ENCODE measurements at places on chromosomes 6 and 20.

- H3K36me3 ChIP-seq: peaks cover 28% of the 10 kb centered on the region
- no peaks in the 10 kb centered on the region for H3K27me3 ChIP-seq
- H3K4me3 ChIP-seq: no peak overlapping the region
- no peak overlapping the region for H3K27ac ChIP-seq
- no peak for DNase-seq
- peaks cover 53% of the 10 kb centered on the region for H3K4me1 ChIP-seq
These were observed 2.6 kb downstream of the BLCAP start for GRCh38 chr20:37524859-37525708.

- no peaks in the 10 kb centered on the region for H3K36me3 ChIP-seq
- H3K27me3 ChIP-seq: no peaks in the 10 kb centered on the region
- peaks cover 41% of the 10 kb centered on the region for H3K4me1 ChIP-seq
- no peak overlapping the region for H3K4me3 ChIP-seq
- no peak overlapping the region for H3K27ac ChIP-seq
These were observed 20.9 kb downstream of the DLL1 start for GRCh38 chr6:170269846-170270541.

DNA sequence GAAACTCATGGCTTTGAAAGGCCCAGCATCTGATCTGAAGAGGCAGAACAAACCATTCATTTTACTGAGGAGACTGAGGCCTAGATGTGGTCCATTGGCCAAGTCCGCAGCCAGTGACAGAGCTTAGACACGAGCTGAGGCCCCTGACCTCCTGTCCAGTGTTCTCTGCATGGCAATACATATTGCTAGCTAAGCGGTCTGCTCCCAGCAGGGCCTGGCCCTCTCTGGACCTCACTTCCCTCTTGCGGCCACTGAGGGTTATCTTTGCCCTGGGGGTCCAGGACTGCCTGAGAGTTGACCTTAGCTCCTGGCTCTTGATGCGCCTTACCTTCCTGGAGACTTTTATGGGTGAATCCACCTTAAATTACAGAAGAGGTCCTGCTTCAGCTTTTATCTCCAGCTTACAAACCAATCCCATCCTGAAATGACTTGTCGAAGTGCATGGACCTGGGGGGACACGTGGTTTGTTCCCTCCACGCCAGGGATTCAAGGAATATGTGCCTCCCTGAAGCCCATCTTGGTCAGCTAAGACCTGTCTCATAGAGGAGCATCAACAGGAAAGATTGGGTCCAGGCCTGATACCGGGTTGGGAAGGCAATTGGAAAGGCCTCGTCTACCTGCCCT is 75.6 kb downstream of the CNBD2 start:
- H3K4me3 ChIP-seq: no peak overlapping the region
- DNase-seq: no peak
- no peak overlapping the region for H3K27ac ChIP-seq
- no peaks in the 10 kb centered on the region for H3K27me3 ChIP-seq
- no peaks in the 10 kb centered on the region for H3K4me1 ChIP-seq

GRCh38 chr6:40054602-40055001 is 120.3 kb upstream of the MOCS1 start:
- no peak for DNase-seq
- no peaks in the 10 kb centered on the region for H3K4me1 ChIP-seq
- no peaks in the 10 kb centered on the region for H3K27me3 ChIP-seq

DNA sequence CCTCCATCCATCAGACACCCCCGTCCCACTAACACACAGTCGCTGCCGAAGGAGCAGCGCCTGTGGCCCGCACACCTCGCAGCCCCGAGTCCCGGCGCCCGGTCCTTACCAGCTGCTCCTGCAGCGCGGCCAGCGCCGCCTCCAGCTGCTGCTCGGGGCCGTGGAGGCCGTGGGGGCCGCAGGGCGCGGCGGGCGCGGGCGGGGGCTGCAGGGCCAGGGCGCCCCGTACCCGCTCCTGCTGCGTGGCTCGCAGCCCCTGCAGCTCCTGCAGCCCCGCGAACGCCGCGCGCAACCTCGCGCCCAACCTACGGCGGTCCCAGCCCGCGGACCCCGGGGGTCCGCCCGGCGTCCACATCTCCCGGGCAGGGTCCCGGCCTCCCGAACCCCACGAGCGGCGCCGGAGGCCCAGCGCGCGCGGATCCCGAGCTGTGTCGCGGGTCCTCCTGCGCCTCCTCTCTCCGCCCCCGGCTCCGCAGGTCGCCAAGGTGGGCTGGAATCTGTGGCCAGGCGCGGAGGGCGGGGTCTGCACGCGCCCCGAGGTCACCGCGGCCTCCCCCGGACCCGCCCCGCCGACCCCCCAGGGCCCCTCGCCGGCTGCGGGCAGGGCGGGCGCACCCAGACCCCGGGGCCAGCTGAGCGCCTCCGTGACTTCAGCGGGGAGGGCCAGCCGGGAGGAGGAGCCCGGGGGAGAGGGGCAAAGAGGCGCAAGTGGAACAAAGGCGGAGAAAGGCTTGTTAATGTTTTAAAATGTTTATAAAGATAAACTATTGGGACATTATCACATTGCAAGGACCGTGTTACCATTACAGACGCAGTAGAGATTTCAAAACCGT is at the start of gene DACT2:
Gene DACT2 (minus strand): TSS at position 499 of the 833 bp plus-strand sequence. CDS start 144 bp downstream, at position 355.
- no peak within 1 kb of the TSS for H3K27ac ChIP-seq
- no peaks in the 10 kb centered on the region for H3K36me3 ChIP-seq
- no peak for DNase-seq
- peaks cover 17% of the 10 kb centered on the region for H3K4me1 ChIP-seq

GRCh38 chr6:35262596-35262995 is 3.1 kb downstream of the ZNF76 start:
- no peak overlapping the region for H3K27ac ChIP-seq
- H3K36me3 ChIP-seq: no peaks in the 10 kb centered on the region
- no peak for DNase-seq
- H3K4me3 ChIP-seq: no peak overlapping the region
- no peaks in the 10 kb centered on the region for H3K27me3 ChIP-seq
- H3K4me1 ChIP-seq: peaks cover 14% of the 10 kb centered on the region

GRCh38 chr20:1165941-1166340 is 18.8 kb downstream of the TMEM74B start:
- DNase-seq: no peak
- H3K27ac ChIP-seq: no peak overlapping the region
- no peak overlapping the region for H3K4me3 ChIP-seq
- H3K36me3 ChIP-seq: peaks cover 44% of the 10 kb centered on the region
- H3K27me3 ChIP-seq: no peaks in the 10 kb centered on the region
- no peaks in the 10 kb centered on the region for H3K4me1 ChIP-seq

DNA sequence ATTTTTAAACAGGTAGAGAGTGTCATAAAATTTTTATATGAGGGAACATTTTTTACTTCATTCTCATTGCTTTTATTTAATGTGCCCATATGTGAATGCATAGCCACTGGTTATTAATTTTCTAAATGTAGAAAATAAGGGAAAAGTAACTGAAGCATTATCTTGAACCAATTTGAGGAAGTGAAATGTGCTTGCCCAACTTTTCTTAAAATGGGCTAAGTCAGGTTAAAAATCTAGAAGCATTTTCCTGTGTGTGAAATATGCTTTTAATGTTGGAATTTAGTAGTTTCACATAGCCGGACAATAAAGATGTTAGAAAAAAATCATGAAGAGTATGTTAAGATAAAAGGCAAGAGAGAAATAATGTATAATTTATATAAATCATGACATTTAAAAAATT is 3.8 kb downstream of the SEC23B start:
- H3K36me3 ChIP-seq: peaks cover 28% of the 10 kb centered on the region
- H3K27ac ChIP-seq: no peak overlapping the region
- H3K27me3 ChIP-seq: no peaks in the 10 kb centered on the region
- no peak for DNase-seq
- H3K4me1 ChIP-seq: peaks cover 10% of the 10 kb centered on the region
- H3K4me3 ChIP-seq: no peak overlapping the region

DNA sequence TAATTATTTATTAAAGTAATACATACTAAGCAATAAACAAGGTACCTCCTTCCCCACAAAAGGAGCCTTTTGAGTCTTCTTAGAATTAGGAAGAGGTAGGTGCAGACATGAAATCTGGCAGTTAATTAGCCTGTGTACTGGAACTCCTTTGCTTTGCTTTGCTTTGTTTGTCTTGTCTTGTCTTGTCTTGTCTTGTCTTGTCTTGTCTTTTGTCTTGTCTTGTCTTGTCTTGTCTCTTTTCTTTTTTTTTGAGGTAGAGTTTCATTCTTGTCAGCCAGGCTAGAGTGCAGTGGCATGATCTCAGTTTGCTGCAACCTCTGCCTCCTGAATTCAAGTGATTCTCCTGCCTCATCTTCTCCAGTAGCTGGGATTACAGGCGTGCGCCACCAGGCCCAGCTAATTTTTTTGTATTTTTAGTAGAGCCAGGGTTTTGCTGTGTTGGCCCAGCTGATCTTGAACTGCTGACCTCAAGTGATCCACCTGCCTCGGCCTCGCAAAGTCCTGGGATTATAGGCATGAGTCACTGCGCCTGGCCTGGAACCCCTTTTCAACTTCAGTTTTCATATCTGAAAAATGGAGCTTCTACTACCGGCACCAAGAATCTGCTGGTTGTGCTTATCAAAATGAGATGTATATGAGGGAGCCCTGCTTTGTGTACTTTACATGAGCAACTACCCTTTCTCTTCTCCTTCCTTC is 301.2 kb downstream of the CDKAL1 start:
- H3K4me3 ChIP-seq: no peak overlapping the region
- no peaks in the 10 kb centered on the region for H3K4me1 ChIP-seq
- no peak overlapping the region for H3K27ac ChIP-seq
- no peak for DNase-seq

- H3K27me3 ChIP-seq: no peaks in the 10 kb centered on the region
- no peak for DNase-seq
- no peak overlapping the region for H3K27ac ChIP-seq
- peaks cover 4% of the 10 kb centered on the region for H3K36me3 ChIP-seq
- no peak overlapping the region for H3K4me3 ChIP-seq
These were observed 12.5 kb upstream of the ALDH8A1 start for GRCh38 chr6:134962421-134962820.

DNA sequence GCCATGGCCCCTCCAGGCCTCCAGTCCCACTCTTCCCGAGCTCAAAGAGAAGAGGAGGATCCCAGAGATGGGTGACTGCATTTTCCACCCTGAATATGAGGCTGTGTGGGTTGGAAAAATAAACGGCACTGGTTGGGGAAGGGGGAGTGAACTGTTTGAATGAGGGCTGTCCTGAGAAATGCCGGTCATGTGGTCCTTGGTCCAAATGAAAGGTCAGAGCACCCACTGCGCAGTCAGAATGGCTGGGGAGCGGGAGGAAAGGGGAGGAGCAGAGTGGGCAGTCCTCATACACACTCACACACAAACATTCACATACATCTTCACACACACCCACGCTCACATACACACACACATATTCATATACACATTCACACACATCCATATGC is 83.1 kb downstream of the MRPL14 start:
- peak overlapping the region; percentile 88 for H3K27ac ChIP-seq
- DNase-seq: no peak
- H3K4me1 ChIP-seq: peaks cover 58% of the 10 kb centered on the region
- H3K4me3 ChIP-seq: no peak overlapping the region

GRCh38 chr6:167978607-167979006 is 18.9 kb upstream of the KIF25 start:
- H3K36me3 ChIP-seq: peaks cover 12% of the 10 kb centered on the region
- no peak overlapping the region for H3K27ac ChIP-seq
- no peaks in the 10 kb centered on the region for H3K27me3 ChIP-seq

DNA sequence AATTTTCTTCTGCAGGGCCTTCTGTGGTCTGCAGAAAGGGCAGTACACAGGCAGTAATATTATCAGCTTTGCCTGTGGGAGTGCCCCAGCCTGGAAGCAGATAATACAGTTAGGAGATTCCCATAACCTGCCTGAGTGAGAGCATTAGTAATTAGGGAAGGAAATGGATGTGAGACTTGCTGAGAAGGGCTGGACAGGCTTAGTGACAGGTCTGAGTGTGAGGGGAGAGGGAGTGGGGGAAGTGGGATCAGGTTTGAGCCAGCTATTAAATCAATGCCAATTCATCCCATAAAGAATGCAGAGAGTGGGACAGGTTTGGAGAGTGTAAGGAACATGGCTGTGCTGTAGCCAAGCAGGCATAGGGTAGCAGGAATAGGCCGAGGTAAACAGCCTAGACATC is 10.1 kb upstream of the CFAP206 start:
- H3K36me3 ChIP-seq: no peaks in the 10 kb centered on the region
- H3K27me3 ChIP-seq: no peaks in the 10 kb centered on the region
- no peaks in the 10 kb centered on the region for H3K4me1 ChIP-seq

DNA sequence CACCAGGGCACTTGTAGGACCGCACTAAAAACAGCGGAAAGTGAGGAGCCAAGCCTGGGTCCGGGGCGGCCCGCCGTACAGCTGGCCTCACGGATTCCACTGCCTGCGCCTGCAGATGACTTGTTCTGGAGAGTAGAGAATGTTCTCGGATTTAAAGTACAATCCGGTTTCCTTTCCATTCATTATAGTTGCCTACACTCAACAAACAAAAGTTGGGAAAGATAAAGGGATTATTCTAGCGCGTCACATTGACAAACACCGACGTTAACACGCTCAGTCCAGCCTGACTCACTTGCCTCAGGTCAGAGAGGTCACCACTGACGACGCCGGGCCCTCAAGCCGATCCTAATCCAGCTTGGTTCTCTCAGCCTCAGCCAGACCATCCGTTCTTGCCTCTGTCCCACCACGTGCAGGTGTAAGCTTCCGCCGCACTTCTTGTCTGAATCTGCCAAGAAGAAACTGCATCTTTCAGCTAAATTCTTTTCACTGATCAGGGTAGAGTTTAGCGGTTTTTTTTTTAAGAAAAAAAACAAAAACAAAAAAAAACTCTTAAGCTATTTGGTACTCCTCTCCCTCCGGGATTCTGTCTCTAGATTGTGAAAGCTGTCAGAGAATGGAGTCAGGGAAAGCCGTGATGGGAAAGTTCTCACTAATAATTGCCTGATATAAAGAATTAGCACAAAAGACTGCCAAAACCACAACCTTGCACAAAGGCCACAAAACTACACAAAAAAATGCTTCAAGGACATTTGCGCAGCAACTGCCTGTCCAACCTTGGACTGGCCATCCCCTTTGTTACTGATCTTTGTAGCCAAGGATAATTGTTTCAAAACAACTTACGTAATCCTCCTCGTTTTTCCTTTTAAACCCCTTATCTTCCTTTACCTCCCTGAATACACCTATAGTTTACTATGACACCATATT is 1.1 kb upstream of the PHF10 start:
- H3K27me3 ChIP-seq: no peaks in the 10 kb centered on the region
- peak; percentile 23 for DNase-seq
- no peaks in the 10 kb centered on the region for H3K36me3 ChIP-seq

DNA sequence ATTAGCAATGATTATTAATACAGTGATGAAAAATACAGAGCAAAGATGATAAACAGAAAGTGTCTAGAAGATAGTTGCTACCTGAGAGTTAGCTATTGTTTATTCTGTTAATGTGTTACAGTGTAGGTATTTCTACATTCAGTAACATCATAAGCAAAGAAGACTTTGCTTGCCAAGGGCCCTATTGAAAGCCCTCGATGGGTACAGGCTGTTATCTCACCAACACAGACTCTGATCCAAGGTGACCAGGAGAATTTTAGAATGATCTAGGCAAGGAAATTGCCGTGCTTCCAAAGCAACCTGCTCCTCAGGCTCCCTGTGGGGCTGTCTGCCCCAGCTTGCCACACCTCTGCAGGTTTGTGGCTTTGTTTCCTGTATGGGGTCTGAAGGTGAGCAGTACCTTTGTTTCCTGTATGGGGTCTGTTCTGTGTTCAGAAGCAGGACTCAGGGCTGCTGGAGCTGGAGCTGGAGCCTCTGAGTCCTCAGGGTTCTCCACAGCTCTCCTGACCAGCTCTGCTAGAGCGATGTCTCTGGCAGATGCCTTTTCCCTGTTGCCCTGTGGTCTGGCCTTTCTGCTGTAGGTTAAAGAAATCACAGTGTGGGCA is 32.5 kb downstream of the PHACTR3 start:
- H3K27me3 ChIP-seq: no peaks in the 10 kb centered on the region
- H3K36me3 ChIP-seq: peaks cover under 1% of the 10 kb centered on the region
- no peak overlapping the region for H3K27ac ChIP-seq
- DNase-seq: no peak
- H3K4me1 ChIP-seq: peaks cover 21% of the 10 kb centered on the region

Data from spinal cord (tissue), 10 donors.